ENCODE measurements at places on chromosomes 7 and 10.

GRCh38 chr7:3537210-3537875 is 236.3 kb downstream of the SDK1 start:
- no peak for DNase-seq

- no peak for DNase-seq
Measured at GRCh38 chr7:88500131-88500530, 193.4 kb upstream of the STEAP4 start.

- DNase-seq: no peak
Measured at GRCh38 chr7:30771880-30772425, 736 bp downstream of the MINDY4 start.

GRCh38 chr7:71885487-71885886 is 526.7 kb downstream of the CALN1 start:
- DNase-seq: no peak

- DNase-seq: no peak
Measured at GRCh38 chr10:75528392-75528791, 97.0 kb downstream of the LRMDA start.

DNA sequence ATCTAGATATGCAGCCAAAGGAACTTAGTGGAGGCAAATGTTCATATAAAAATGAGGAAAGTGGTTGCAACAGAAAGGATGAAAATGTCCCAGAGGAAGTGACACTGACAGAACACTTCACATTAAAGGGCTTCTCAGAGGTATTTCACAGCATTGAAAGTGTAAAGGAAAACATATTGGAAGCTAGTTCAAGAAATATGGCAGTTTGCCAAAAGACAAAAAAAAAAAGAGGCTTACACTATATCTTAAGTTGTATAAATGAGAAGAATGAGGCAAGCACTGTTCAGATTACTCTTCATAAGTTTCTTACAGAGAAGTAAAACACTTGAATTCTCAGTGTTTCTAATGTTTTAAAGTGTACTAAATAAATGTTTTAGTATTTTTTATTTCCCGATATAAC is 20.1 kb downstream of the RUNDC3B start:
- DNase-seq: no peak

DNA sequence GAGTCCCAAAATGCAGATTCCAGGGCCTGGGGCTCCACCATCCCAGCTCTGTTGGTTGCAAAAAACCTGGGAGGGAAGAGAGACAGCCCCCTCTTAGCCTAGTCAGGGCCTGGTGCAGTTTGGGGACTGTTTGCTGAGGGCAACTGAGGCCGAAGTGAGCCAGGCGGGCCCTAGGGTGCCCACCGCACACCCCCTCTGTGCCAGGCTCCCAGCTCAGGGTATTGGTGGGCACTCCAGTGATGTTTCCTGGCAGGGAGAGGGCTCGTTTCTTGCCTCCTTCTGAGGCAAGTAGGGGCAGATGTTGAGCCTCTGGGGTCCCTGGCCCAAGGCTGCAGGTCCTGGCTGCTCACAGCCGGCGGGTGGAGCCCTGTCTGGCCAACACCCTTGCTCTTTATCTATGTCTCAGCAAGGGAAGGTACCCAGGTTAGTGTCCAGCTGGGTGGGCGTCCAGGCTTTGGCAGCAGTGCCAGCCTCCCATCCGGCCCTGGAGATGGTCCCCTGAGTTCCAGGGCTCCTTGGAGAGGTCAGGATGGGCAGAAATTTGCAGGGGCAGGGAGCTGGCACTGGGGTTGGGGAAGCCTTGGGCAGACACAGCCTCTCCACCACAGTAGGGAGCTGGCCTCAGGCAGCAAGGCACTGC is 37.8 kb downstream of the KCTD7 start:
- no peak for DNase-seq
